Activated CD4-positive, alpha-beta T cell treated with anti-CD3 and anti-CD28 coated beads for 24 hours (primary cell): ENCODE measurements at places on chromosomes 3 and 15.

DNA sequence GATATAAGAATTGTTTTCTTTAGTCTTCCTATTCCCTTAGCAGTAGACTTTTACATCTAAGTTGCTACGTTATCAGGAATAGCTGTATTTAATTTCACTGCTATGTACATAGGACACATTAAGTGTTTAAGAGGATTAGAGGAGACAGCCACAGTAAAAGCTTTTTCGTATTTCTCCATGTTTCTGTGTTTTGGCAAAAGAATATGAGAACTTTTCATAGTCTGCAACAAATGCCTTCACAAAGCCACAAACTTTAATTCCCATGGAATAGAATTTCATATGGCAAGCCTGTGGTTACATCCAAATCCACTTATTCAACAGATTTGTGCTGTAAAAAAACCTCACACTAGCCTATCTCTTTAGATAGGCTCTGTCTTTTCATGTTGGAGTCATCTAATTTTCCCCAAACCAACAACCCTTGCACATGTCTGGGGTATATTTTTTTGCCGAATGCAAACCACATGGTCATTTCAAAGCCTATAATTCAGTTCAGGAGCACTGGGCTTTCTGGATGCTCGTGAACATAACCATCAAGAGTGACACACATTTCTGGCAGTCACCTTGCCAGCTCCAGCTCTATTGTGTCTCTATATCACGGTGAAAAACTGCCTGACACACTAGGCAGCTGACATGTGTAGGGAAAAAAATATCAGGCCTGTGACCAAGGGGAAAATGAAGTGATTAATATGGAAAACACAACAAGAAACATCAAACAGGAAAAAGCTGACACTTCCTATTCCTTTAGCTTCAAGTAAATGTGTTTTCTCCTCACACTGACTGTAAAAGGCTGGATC, 19.2 kb downstream of the PLD1 start:
- DNase-seq: no peak

DNA sequence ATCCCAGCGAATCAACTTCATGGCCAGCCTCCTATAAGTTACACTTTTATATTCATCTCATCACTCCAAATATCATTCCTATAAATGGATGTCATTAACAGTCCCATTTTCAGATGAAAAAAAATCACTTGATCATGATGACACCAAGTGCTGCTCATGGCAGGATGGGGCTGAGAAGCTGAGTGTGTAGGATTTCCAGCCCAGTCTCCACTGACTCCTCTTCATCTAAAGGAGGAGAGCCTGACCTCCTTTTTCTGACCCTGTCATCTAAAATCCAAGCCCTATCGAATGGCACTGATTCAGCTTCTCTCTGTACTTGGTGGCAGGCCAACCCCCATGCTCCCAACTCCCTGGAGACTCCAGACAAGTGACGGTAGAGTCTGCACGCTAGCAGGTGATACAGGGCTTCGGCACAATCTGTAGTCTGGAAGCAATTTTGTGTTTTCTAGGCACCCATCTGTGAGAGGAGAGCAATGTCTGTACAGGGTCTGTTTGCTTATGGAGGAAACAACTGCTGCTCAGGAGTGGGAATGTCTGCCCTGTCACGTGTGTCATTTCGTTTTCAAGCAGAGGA, 103.2 kb downstream of the EPHB1 start:
- no peak for DNase-seq

DNA sequence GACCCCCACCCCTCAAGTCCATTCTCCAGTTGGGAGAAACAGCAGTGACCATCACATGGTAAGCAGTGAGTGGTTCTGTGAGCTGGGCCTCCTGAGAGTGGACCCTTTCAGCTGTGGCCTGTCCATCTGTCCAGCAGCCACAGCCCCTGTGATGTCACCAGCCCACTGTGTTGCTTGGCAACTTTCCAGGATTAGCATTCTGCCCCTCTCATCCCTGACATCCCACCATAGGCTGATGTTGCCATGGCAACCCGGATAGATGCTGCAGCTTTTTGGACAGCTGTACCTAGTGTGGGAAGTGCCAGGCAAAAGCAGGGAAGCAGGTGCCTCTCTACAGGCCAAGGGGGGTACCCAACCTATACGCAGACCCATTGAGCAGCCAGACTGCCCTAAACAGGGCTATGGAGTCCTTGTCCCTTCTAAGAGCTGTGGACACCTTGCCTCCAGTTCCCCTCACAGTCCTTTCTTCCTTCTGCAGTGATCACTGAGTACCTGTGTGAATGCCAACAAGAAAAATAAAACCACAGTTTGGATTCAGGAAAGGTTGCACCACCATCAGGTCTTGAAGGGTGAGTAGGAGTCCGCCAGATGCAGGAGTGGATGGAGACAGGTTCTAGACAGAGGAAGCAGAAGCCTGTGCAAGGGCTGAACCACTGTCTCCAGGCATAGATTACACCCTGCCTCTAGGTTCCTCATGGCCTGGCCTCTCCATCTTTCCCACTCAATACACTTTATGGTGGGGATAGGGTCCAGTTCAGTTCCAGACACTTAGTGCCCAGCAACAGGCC, at the start of gene DNAH1:
Gene DNAH1, plus strand, starts transcription at position 343 of the 788 bp plus-strand sequence. CDS start 6,124 bp downstream, outside the sequence.
- no peak for DNase-seq

- no peak for DNase-seq
Measured at GRCh38 chr15:42686281-42686680, 50.6 kb downstream of the CDAN1 start.
